ENCODE measurements at places on chromosomes 3 and 15. TPM values are rescaled to one million over a fixed set of nuclear protein-coding genes. Genes with fewer than 3 reads are reported as not detected.

GRCh38 chr15:67031331-67031730 is 34.1 kb upstream of the SMAD3 start:
- no peak for DNase-seq
- no peaks in the 10 kb centered on the region for H3K36me3 ChIP-seq
- no peak overlapping the region for H3K27ac ChIP-seq

- peak overlapping the region; percentile 39 for H3K4me3 ChIP-seq
- H3K27me3 ChIP-seq: peaks cover 5% of the 10 kb centered on the region
- no peak overlapping the region for H3K27ac ChIP-seq
- no peaks in the 10 kb centered on the region for H3K36me3 ChIP-seq
- no peaks in the 10 kb centered on the region for H3K4me1 ChIP-seq
- DNase-seq: no peak
These were observed 8.0 kb downstream of the FYCO1 start for GRCh38 chr3:45987368-45988291.

DNA sequence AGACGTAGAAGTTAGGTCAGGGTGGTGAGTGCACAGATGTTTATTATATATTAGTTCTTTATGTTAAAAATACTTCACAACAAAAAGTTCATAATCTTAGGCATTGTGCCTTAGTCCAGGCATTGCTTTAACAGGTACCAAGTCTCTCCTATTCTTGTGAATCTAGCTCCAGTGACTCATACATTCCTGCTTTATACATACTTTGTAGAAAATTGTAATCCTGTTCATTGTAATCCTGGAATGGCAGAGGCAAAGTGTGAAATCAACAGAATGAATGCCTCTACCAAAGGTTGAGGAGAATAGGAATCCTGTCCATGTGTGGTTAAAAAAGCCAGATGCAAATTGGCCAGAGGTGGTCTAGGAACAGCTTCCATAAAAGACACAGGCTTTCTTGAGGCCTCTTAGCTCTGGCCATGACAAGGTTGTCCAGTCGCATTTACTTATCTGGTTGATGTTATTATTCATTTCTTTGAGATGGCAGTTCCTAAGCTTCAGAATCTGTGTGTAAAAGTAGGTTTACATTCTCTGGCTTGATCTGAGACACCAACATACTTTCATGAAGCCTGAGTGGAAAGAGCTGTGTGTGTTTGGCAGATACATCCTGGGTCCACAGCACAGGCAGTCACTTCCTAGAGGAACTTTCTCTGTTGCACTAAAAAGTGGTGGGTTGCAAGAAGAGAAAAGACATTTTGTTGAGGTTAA is 109.0 kb downstream of the CDIN1 start:
- H3K27me3 ChIP-seq: no peaks in the 10 kb centered on the region
- no peaks in the 10 kb centered on the region for H3K36me3 ChIP-seq
- no peak overlapping the region for H3K4me3 ChIP-seq
- no peak for DNase-seq
- no peaks in the 10 kb centered on the region for H3K4me1 ChIP-seq
- no peak overlapping the region for H3K27ac ChIP-seq

DNA sequence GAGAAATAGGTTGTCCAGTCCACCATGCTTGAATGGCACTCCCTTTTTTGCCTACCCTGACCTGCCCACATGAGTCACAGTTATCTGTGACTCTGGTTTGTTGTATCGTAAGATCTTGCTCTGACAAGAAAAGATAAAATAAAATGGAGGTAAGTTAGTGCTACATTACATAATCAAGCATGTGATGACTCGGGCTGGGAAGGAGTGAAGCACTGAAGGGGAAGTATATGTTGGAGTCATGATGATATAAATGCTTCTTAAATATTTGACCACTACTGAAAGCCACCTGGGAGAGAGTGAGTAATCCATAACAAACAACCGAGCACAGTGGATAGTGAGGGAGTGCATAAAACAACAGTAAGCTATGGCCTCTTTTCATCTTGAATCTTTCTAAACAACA is 124.4 kb downstream of the SHOX2 start:
- H3K27ac ChIP-seq: no peak overlapping the region
- DNase-seq: no peak
- H3K27me3 ChIP-seq: peaks cover 1% of the 10 kb centered on the region
- H3K4me3 ChIP-seq: no peak overlapping the region

DNA sequence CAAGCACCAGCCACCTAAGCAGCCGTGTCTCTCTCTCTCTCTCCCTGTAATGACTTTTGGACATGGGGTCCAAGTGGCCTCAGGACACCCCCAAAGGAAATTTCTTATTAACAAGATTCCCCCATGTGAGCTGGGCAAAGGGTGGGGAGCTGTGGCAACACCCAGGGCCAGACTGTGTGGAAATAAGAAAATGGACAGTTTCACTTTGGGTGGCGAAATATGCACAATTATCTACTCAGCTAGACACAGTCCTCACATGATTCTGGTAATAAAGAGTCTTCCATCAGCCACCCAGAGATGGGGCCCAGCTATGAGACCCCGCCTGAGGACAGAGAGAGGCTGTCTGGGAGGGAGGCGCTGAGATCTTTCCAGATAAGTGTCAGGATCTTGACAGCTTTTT is 96.8 kb upstream of the TPM1 start:
- H3K36me3 ChIP-seq: no peaks in the 10 kb centered on the region
- peaks cover 2% of the 10 kb centered on the region for H3K4me1 ChIP-seq
- no peak for DNase-seq
- H3K27me3 ChIP-seq: peaks cover 5% of the 10 kb centered on the region
- H3K4me3 ChIP-seq: no peak overlapping the region
- H3K27ac ChIP-seq: no peak overlapping the region

DNA sequence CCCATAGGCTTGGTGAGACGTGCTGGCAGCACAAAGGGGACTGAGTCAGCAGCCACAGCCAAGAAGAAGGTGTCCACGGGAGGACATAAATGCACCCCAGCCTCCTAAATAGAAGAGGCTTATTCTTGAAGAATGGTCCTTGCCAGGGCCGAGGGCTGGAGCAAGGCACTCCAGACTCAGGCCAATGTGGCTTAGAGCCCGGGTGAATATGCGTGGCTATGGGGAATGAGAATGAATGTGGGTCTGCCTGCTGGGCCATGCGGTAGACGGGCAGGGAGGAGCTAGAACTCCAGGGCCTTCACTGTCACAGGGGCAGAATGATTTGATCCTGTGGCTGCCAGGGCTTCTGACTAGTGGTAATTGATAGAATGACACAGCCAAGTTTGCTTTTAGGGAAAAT is 34.0 kb downstream of the DHX30 start:
- H3K27ac ChIP-seq: no peak overlapping the region
- H3K27me3 ChIP-seq: peaks cover 3% of the 10 kb centered on the region

- peaks cover 33% of the 10 kb centered on the region for H3K27me3 ChIP-seq
- peak overlapping the region; percentile 67 for H3K27ac ChIP-seq
- H3K4me1 ChIP-seq: peaks cover 32% of the 10 kb centered on the region
- peak; percentile 14 for DNase-seq
These were observed 875 bp upstream of the NT5DC2 start for GRCh38 chr3:52534281-52535183.

GRCh38 chr3:11154036-11154952 is at the start of gene HRH1:
Gene HRH1, plus strand, starts transcription at chr3:11154493. Its CDS starts 104,545 bp downstream, at chr3:11259038.
- DNase-seq: peak; percentile 20
- H3K36me3 ChIP-seq: no peaks in the 10 kb centered on the region
- H3K27ac ChIP-seq: no peak within 1 kb of the TSS
- H3K4me3 ChIP-seq: peak within 1 kb of the TSS; percentile 86

GRCh38 chr3:196603683-196604082 is 35.2 kb downstream of the FBXO45 start:
- H3K4me1 ChIP-seq: no peaks in the 10 kb centered on the region
- no peaks in the 10 kb centered on the region for H3K27me3 ChIP-seq
- no peaks in the 10 kb centered on the region for H3K36me3 ChIP-seq
- DNase-seq: no peak

DNA sequence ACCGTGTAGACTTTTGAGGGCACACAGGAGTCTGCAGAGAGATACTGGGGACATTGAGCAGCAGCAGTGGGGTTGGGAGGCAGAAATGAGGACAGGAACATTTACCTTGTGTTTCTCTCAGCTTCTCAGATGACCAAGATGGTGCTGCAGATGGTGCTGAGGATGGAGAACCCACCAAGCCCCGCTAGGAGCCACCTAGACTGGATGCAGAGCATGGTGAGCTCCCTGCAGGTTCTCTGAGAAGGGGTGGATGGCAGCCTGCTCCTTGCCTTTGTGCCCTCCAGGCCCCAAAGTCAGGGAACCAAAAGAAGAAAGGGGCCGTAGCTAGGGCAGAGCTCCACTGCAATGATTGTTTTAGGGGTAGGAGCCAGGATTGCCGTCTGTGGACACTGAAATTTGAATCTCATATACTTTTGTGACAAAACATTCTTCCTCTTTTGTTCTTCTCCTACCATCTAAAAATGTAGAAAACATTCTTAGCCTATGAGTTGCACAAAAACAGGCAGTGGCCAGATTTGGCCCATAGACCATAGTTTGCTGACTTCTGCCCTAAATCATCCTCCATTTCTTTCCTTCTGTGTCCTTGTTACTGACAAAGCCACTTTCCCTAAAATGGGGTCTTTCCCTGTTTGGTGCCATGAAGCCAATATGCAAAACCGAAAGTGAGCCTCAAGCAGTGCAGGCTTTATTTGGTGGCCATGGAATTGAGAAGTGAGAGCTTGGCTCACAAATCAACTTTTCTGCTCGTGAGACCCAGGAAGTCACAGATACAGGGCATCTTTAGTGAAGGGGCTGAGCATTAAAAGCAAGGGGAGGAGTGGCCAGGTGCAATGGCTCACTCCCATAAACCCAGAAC is 11.9 kb upstream of the MUC20 start:
- no peak overlapping the region for H3K4me3 ChIP-seq
- DNase-seq: no peak
- H3K36me3 ChIP-seq: peaks cover 4% of the 10 kb centered on the region
- H3K27me3 ChIP-seq: peaks cover 7% of the 10 kb centered on the region
- peaks cover 4% of the 10 kb centered on the region for H3K4me1 ChIP-seq
- no peak overlapping the region for H3K27ac ChIP-seq

DNA sequence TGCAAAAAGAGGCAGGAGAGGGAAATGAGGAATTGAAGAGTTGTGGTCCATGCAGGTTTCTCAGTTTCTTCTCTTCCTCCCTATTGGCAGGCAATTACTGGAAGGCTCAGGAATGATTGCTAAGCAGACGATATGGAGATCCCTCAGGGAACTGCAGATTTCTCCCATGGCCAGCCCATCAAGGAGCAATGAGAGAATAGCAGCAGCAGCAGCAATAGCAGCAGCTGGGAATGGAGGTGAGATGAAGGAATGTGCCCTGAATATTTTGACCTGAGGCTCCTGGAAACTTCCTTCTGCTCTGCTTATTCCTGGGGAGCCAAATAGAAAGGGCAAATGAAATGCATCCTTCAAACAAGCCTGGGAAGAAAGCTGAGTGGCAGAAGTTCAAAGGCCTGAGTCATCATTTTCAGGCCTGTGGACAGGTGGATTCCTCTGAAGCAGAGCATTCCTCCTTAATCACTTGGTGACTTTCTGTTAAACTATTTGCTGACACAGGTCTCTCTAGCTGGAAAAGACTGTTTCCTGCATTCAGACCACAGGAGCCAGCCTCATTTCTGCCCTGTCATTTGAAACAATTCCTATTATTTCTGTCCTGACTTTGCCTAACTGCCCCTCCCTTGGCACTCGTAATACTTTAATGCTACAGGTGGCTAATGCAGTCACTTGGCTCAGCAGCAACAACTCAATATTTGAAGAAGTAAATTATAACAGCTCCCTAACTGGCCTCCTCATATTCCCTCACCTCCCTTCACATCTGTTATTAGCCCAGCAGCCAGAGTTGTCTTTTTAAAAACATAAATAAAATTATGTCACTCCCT is 146.9 kb upstream of the GADL1 start:
- peaks cover 14% of the 10 kb centered on the region for H3K4me1 ChIP-seq
- H3K4me3 ChIP-seq: no peak overlapping the region
- H3K27me3 ChIP-seq: no peaks in the 10 kb centered on the region
- H3K27ac ChIP-seq: no peak overlapping the region

- no peak for DNase-seq
- H3K4me1 ChIP-seq: peaks cover 6% of the 10 kb centered on the region
These were observed 113.8 kb upstream of the TGFBR2 start for GRCh38 chr3:30492322-30493192.

GRCh38 chr15:70014331-70014730 is 83.4 kb downstream of the TLE3 start:
- no peak overlapping the region for H3K4me3 ChIP-seq
- no peak overlapping the region for H3K27ac ChIP-seq
- peaks cover 3% of the 10 kb centered on the region for H3K27me3 ChIP-seq
- peaks cover 15% of the 10 kb centered on the region for H3K4me1 ChIP-seq
- no peak for DNase-seq
- peaks cover 5% of the 10 kb centered on the region for H3K36me3 ChIP-seq

- no peak for DNase-seq
- H3K4me3 ChIP-seq: no peak overlapping the region
- H3K36me3 ChIP-seq: no peaks in the 10 kb centered on the region
- H3K27ac ChIP-seq: no peak overlapping the region
- peaks cover 7% of the 10 kb centered on the region for H3K27me3 ChIP-seq
These were observed 95.2 kb downstream of the NR1D2 start for GRCh38 chr3:24040311-24040710.

DNA sequence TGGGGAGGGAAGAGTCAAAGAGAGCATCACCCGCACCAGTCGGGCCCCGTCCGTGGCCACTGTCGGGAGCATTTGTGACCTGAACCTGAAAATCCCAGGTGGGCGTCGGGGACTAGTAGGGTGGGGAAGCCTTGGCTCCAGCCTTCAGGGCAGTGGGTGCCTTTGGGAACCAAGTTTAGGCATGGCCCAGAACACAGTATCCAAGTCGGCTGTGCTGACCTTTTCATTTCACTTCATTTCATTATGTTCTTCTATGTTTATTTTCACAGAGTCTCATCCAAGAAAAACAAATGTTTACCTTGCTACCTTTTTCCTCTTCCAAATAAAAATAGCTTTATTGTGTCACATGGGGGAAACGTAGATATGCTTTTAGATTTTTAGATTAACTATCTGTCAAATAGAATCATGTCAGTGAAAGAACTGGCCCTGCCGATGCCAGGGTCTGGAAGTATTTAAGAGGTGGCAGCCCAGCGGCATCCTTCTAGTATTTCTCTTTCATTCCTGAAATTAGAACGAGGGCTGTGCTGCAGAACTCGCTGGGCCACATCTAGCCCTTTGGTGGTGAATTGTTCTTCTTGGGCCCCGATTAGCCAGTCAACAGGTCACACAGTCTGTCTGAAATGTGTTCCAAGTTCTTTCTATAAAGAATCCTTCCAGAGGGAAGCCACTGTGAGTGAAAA is 60.5 kb downstream of the DNASE1L3 start:
- H3K4me1 ChIP-seq: no peaks in the 10 kb centered on the region
- H3K27ac ChIP-seq: no peak overlapping the region
- H3K4me3 ChIP-seq: peak overlapping the region; percentile 47
- DNase-seq: no peak
- H3K36me3 ChIP-seq: peaks cover 66% of the 10 kb centered on the region

GRCh38 chr3:99921986-99922385 is 104.3 kb downstream of the CMSS1 start:
- H3K27ac ChIP-seq: no peak overlapping the region
- H3K36me3 ChIP-seq: no peaks in the 10 kb centered on the region
- H3K27me3 ChIP-seq: no peaks in the 10 kb centered on the region
- DNase-seq: no peak
- H3K4me1 ChIP-seq: peaks cover 15% of the 10 kb centered on the region
- no peak overlapping the region for H3K4me3 ChIP-seq

ANO10 gene
- total RNA-seq: 112 TPM

LMAN1L gene
- total RNA-seq: not detected

DUOX1 gene
- total RNA-seq: not detected

ZNF619 gene
- 8.0 TPM for total RNA-seq

MME gene
- 4.7 TPM for total RNA-seq
